Bladder microvascular endothelial cell (primary cell): ENCODE measurements at places on chromosomes 3 and 15. TPM values are rescaled to one million over a fixed set of nuclear protein-coding genes. Genes with fewer than 3 reads are reported as not detected.

The LEKR1 gene
- 0.25 and 0.49 TPM in 2 replicates for total RNA-seq

The UBXN7 gene
- total RNA-seq, result 11.3 and 22.7 TPM in 2 replicates

The C3orf22 gene
- not detected in 2 replicates for total RNA-seq

The DUOX1 gene
- not detected in 2 replicates for total RNA-seq

The CHST13 gene
- total RNA-seq, result not detected in 2 replicates

The LSAMP gene
- not detected in 2 replicates for total RNA-seq

The CLEC3B gene
- total RNA-seq, result 0.49 and 0.57 TPM in 2 replicates

The GP9 gene
- not detected in 2 replicates for total RNA-seq

The DPPA2 gene
- total RNA-seq, result not detected in 2 replicates

The CHRD gene
- 0.16 and 0.69 TPM in 2 replicates for total RNA-seq
